Activated CD4-positive, alpha-beta T cell treated with anti-CD3 and anti-CD28 coated beads, Interleukin-2, amount 50 U/mL, for 1 hour (primary cell): ENCODE measurements at places on chromosomes 5 and 9.

DNA sequence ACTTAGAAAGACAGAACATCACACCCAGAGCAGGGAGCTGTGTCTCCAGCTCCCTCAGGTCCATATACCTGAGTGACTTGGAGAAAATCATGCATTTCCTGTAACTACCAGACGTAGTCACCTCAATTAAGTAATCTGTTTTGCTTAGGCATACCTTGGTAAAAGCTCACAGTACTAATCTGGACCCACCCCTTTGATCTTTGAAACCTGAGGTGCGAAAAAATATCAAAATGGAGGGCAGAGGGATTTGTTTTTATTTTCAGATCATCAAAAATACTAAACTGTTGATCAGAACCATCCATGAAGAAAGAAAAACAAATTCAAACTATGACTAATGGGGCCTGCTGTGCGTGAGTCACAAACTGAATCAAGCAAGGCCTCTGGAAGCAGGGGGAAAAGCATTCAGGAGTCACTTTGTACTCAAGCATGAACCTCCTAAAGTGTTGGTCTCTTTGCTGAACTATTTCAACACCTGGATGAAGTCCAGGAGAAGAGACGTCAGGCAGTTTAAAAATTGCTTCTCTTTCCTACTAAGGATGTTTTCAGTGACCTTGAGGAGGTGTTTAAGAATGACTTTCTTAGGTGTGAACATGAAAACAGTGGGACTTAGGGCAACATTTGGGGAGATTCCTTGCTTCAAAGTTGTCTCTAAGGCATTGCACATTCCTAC lies 76.3 kb downstream of the MUSK start:
- DNase-seq: no peak

DNA sequence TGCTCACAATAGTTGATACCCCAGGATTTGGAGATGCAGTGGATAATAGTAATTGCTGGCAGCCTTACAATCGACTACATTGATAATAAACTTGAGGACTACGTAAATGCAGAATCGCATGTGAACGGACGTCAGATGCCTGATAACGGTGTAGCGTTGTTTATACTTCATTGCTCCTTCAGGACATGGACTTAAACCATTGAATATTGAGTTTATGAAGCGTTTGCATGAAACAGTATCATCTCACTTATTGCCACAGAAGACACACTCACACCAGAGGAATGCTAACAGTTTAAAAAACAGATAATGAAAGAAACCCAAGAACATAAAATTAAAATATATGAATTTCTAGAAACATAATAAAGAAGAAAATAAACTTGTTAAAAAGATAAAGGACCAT lies 101.6 kb downstream of the GABBR2 start:
- no peak for DNase-seq

- DNase-seq: no peak
These were observed 19.0 kb downstream of the CXXC5 start for GRCh38 chr5:139667001-139667729.

DNA sequence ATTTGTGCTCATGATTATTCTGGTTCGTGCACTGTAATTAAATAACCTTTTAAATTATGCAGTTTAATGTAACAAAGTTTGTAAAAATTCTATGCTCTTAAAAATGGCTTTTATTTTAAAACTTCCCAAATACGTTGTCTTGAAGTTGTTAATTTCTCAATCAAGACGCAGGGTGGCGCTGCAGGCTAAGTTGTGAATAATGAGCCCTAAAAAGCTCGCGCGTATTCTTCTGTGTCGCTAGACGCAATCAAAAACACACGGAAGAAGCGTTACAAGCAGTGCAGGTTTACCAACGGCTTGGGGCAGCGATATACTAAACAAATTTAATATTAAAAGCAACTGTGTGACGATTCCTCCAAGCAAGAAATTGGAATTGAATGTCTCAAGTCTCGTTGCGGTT lies at the start of gene PCDHB4:
PCDHB4 (plus strand) TSS at position 256 of the 400 bp plus-strand sequence. CDS start 181 bp downstream, outside the sequence.
- no peak for DNase-seq

DNA sequence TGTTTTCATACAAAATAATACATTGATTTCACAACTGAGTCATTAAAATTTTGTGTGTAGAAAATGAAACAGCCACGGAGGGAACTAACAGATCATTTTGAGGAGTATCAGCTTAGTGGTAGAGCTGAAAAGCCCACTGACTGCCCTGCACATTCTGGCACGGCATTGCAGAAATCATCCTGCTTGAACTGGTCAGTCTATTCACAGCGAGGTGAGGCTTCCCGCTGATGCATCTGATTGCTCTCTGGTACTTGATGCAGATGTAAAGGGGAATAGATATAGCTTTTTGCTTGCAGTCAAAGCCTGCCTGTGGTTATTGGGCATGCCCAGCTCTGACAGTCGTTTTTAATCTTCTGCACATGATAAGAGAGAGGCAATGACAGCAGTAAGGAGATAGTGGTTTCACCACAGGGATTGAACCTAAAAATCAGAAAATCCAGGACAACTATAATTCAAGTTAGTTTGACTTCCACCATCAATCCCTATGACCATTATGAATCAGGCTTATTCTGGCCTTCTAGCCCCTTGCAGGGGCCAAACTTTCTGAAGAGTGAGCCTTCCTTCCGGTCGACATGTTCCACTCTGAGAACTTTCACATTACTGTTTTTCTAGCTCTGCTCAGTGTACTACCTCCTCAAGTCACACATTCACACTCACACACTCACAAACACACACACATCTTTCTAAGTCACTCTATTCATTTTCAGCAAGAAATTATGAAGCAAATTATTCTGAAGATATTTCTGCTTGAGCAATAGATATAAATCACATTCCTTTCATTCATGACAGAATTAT lies 782.8 kb upstream of the NUDT12 start:
- no peak for DNase-seq

GRCh38 chr9:132622159-132622558 lies 39.8 kb downstream of the BARHL1 start:
- DNase-seq: no peak

GRCh38 chr9:103522409-103522808 lies 527.3 kb downstream of the CYLC2 start:
- DNase-seq: no peak

GRCh38 chr9:135443797-135444425 lies 35.7 kb upstream of the PPP1R26 start:
- DNase-seq: no peak

DNA sequence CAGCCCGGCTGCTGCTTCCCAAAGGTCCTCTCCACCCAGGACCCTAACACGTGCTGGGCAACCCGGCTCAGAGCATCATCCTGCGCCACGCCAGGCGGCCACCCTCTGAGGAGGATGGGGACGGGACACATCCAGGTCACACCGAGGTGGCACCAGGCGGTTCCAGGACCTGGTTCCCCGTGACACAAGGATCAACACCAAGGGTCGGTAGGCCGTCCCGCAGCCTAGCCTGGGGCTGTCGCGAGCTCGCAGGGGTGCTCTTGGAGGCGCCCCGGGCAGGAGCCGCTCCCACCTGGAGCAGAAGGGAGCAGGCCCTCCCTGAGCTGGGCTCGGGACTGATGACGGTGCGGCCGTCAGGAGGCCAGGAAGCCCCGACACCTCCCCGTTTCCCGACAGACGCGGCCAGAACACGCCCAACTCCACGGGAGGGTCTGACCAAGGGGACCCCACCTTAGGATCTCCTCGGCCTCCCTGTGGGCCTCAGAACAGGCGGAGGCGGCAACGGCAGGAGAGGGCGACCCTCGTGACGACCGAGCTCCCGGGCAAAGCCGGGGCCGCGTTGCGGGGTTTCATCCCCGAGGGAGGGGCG lies 6.3 kb downstream of the EXD3 start:
- DNase-seq: no peak

DNA sequence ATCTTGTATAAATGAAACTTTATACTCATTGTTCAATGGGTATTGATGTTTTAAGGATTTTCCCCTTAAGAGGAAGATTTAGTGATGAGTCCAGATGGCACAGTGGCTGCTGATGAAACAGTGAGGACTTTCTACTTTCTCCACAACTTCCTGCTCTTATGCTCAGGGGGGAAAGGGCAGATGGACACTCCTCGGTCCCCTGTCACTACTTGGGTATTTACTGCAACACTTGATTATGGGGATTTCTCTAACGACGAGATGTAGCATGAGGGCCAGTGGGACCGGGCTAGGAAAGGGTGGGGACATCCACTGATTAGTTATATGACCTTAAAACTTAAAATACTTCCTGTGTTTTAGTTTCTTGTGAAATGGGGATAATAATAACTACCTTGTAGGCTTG lies 146.1 kb upstream of the HMHB1 start:
- DNase-seq: no peak

DNA sequence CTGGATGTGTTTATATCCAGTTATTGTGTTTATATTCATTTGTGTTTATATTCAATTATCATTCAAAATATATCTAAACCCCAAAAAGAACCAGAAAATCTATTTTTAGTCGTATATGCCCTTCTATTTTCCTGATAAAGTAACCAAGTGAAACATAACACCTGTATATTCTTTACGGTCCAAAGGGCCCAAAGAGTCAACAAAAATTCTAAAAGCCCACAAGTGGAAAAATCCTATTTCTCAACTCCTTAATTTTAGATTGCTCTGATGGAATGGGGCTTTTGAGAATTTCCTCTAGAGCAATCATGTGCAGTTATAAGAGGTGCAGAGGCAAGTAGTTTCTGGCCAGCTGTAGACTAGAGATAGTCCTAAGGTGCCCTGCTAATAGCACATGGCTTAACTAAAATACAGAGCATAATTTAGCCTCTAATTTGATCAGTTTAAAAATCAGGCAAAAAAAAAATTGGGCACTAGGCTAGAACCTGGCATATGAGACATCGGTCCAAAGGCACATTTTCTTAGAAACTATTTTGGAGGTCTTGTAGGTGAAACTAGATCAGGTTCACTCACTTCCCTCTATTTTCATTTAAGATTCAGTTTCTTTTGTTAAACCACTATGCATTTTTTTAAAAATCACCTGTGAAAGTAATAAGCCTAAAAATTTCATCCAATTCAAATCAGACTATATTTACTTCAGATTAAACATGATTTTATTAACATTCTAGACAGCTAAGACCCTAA lies 256.0 kb downstream of the FBXL17 start:
- DNase-seq: no peak

- DNase-seq: no peak
These were observed 174.5 kb upstream of the KLF9 start for GRCh38 chr9:70588999-70589398.

GRCh38 chr5:117982691-117983090 lies 1005.7 kb downstream of the DTWD2 start:
- no peak for DNase-seq

- no peak for DNase-seq
These were observed 36.8 kb upstream of the GLIPR2 start for GRCh38 chr9:36099718-36100117.

DNA sequence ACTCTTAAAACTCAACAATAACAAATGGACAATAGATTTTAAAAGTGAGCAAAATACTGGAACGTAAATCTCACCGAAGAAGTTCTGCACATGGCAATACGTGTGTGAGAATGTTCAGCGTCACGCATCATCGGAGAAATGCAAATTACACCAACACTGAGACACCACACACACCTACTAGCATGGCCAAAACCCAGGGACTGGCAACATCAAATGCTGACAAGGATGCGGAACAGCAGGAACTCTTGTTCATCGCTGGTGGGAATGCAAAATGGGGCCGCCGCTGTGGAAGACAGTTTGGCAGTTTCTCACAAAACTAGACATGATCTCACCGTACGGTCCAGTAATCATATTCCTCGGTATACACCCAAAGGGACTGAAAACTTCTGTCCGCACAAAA lies 21.6 kb upstream of the CLPTM1L start:
- no peak for DNase-seq

- no peak for DNase-seq
These were observed 1.1 kb upstream of the BNC2 start for GRCh38 chr9:16871336-16872151.

DNA sequence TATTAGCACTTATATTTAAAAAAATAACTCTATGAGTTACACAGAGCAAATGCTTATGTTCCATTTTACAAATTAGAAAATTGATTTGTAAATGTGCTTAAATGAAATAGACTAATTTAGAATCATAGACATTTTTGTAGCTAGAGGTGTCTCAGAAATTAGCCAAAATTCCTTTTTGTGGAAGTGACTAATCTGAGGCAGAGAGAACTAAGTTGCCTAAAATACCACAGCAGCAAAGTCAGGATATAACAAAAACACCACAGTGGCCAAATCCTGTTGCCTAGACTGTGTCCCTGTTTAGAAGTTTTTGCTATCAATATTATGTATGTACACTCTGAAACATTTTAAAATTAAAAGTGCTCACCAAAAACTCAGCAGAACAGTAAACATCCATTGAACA lies 18.7 kb downstream of the ADAMTSL1 start:
- DNase-seq: no peak

GRCh38 chr5:178147406-178147805 lies 6.3 kb downstream of the NHP2 start:
- no peak for DNase-seq

GRCh38 chr5:146340260-146341081 lies 1.8 kb downstream of the POU4F3 start:
- no peak for DNase-seq

DNA sequence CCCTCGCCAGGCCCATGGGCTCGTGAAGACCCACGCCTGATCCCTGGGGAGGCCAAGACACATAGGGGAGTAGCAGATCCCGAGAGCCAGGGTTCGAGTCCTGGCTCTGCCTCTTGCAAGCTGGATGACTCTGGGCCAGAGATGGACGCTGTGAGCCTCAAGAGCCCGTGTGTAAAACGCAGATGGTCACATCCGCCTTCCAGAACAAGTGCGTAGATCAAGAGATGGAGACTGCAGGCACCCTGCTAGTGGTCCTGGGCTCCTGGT lies 8.2 kb downstream of the ST6GALNAC4 start:
- DNase-seq: no peak

- no peak for DNase-seq
These were observed 195.2 kb upstream of the PTGER4 start for GRCh38 chr5:40484495-40484894.

DNA sequence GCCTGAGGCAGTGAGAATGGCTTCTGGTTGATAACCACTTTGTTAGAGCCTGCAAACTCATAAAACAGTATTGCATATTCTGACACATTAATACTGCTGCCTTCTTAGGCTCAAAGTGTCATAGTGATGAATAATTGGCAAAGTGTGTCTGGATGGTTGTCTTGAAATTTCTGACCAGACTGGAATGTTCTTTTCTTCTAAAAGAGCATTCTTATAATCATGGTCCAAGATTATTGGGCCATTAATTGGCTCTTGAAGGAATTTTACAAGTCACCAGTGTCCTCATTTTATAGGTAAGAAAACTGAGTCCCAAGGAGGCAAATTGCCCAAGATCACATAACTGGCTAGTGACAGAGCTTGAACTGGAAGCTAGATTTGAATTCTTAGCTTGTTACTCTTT lies 111.7 kb downstream of the PCSK1 start:
- no peak for DNase-seq

- DNase-seq: no peak
These were observed 65.1 kb downstream of the NEK6 start for GRCh38 chr9:124322618-124323432.

GRCh38 chr5:168728546-168729211 lies 149.5 kb upstream of the PANK3 start:
- no peak for DNase-seq

GRCh38 chr5:142432961-142433360 lies 108.1 kb upstream of the SPRY4 start:
- peak; percentile 44 for DNase-seq

GRCh38 chr5:146088098-146088497 lies 17.3 kb downstream of the PLAC8L1 start:
- no peak for DNase-seq
